Stimulated activated CD8-positive, alpha-beta memory T cell treated with anti-CD3 and anti-CD28 coated beads, Interleukin-7, amount 100 ng/mL, for 24 hours (primary cell): ENCODE measurements at places on chromosomes 11 and 22.
A peak's percentile ranks its signal among the peaks of the same experiment; 100 is the strongest.

DNA sequence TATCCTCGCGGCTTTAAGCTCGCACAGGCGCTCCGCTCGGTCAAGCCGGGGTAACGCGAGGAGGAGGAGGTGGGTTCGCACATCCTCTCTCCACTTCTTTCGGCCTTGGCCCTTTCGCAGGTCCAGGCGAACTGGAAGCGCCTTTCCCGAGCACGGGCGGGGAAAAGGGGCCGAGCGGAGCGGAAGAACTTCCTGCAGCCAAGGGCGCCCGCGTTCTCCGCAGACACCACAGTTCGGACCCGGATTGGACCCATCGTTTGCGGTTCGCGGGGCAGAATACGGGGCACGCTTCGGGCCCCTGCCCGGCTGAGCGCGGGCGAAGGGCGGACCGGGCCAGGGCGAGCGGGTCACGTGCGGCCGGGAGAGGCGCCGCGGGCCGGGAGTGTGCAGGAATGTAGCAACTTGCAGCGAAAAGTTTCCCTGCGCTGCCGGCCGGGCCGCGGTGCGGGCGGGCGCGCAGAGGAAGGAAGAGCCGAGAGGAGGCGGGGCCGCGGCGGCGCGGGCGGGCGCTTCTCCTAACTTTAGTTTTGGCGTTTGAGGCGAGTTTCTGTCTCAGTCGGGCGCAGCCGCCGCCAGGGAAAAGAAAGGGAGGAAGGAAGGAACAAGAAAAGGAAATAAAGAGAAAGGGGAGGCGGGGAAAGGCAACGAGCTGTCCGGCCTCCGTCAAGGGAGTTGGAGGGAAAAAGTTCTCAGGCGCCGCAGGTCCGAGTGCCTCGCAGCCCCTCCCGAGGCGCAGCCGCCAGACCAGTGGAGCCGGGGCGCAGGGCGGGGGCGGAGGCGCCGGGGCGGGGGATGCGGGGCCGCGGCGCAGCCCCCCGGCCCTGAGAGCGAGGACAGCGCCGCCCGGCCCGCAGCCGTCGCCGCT, at the start of gene YAP1:
YAP1 (plus strand) TSS at position 552 of the 865 bp plus-strand sequence. CDS start 402 bp downstream, outside the sequence.
- peak; percentile 14 for DNase-seq

DNA sequence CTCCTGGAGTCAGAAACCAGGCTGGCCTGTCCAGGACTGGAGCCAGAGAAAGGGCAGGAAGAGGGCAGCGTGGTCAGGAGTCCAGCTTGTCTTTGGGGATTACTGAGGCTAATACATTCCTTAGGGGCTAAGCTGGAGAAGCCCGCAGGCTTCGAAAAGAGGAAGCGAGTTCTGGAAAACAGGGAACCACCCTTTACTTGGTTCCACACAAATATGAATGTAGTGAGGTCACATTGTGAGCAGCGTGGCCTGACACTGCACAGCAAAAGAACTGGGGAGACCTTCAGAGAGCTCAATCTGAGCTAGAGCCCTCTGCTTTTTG, 132.3 kb downstream of the CEP164 start:
- DNase-seq, result no peak

DNA sequence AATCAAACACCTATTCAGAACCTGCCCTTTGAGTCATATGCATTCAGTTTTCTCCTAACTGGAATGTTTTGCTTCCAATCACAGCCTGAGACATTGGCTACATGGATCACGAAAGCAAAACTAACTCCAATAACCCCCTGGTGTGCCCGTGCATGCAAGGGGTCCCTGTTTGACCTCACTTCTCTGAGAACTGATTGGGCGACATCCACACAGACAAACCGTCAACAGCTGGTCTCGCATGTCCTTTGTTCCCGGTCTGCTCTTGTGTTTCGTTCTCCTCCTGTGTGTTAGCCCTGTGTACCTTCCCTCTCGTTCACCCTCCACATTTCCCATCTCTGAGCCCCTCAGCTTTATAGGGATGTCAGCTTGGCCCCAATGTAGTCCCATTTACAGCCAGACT, 67.2 kb upstream of the TTC12 start:
- no peak for DNase-seq

DNA sequence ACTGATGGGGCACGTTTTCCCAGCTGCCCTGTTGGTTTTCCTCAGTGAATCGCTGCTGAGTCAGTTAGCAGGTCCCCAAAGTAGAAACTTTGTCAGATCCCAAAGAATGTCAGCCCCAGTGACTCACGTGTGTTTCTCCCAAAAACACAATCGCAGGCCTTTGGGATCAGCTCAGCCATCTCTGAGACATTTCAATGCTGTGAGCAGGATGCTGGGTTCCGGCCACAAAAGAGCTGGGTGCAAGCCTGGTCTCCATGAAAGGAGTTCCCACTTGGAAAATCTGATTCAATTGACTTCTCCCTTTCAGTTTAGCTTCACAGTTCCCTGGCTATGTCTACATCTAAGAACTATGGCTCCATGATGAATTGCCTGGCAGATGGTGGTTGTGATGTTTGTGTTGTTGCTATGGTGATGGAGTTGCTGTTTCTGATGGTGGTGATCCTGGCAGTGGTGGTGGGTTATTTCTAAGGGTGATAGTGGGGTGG, 28.0 kb downstream of the MYEOV start:
- no peak for DNase-seq

GRCh38 chr11:5695580-5695979, 6.0 kb downstream of the TRIM22 start:
- no peak for DNase-seq
